ENCODE measurements at places on chromosomes 2 and 18.

GRCh38 chr18:3260995-3261372, 949 bp upstream of the MYL12B start:
- DNase-seq: no peak

DNA sequence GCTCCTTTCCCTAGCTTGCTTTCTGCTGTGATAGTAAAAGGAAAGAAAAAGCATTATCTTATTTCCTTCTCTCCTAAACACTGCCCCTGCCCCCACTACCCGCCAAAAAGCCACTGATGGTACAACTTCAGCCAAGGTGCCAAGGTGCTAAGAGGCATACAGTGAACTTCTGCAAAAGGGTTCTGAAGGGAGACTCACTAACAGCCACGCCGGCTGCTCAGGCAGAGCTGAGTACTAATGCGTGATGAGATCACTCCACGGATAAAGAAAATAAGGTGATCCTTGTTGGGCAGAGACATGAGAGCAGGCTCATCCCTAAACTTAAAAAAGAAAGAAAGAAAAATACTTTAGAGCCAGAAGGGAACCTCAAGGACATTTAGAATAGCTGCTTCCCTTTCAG, 60.5 kb upstream of the PXDN start:
- no peak for DNase-seq

- no peak for DNase-seq
These were observed 68.3 kb upstream of the ZNF521 start for GRCh38 chr18:25420077-25420825.

GRCh38 chr2:677959-678550, 849 bp upstream of the TMEM18 start:
- DNase-seq: no peak

- DNase-seq: no peak
These were observed 27.9 kb upstream of the EPB41L3 start for GRCh38 chr18:5571666-5572065.

GRCh38 chr2:118711603-118712002, 135.8 kb downstream of the EN1 start:
- no peak for DNase-seq

GRCh38 chr2:28681158-28681571, 70.5 kb upstream of the PPP1CB start:
- DNase-seq: peak; percentile 75

- peak; percentile 12 for DNase-seq
These were observed at the start of gene DPP10 for GRCh38 chr2:114442510-114442909. TSS of gene DPP10 (plus strand) at chr2:114442641.
